Hematopoietic multipotent progenitor cell treated with erythropoietin and hydrocortisone succinate and interleukin-3 and kit ligand, for 17 days (in vitro differentiated cells): ENCODE measurements at places on chromosomes 7 and 10.
A peak's percentile ranks its signal among the peaks of the same experiment; 100 is the strongest.

DNA sequence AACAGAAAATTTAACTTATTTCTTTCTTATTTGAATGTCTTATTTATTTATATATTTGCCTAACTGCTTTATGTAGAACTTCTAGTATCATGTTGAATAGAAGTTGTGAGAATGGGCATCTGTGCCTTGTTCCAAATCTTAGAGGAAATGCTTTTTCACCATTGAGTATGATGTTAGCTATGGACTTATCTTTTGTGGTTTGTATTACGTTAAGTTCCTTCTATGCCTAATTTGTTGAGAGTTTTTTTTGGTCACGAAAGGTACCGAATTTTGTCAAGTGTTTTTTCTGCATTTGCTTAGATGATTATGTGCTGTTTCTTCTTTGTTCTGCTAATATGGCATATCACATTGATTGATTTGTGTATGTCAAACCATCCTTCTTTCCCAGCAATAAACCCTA lies 161.0 kb upstream of the TRIM24 start:
- no peak for DNase-seq

- no peak for DNase-seq
Observed at GRCh38 chr7:155848691-155849669, 36.7 kb upstream of the SHH start.

GRCh38 chr10:86981716-86982115 lies 13.4 kb downstream of the ADIRF start:
- no peak for DNase-seq

DNA sequence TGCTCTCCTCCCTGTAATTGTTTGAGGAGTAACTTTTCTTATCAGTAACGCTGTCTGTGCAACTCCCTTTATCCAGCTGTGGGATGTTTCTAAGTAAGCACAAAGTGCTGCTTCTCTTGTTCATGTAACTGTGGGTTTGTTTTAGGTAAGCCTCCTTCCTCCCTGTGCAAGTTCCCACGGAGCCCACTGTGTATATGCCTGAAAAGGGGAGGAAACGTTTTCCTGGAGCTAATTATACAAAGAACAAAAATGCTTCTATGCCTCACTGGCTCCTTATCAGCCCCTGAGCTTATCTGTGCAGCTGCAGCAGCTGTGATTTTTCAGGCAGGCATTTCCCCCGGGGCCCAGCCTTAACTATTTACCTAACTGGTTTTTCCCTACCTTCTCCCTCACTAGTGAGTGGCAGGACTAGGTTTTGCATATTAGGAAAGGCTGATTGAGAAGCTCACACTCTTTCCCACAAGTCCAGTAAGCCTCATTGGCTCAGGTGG lies 593.4 kb upstream of the GHITM start:
- no peak for DNase-seq

- no peak for DNase-seq
Observed at GRCh38 chr10:48470115-48470892, 134.6 kb downstream of the ARHGAP22 start.

- no peak for DNase-seq
Observed at GRCh38 chr10:47404446-47404845, 20.4 kb upstream of the ZNF488 start.

DNA sequence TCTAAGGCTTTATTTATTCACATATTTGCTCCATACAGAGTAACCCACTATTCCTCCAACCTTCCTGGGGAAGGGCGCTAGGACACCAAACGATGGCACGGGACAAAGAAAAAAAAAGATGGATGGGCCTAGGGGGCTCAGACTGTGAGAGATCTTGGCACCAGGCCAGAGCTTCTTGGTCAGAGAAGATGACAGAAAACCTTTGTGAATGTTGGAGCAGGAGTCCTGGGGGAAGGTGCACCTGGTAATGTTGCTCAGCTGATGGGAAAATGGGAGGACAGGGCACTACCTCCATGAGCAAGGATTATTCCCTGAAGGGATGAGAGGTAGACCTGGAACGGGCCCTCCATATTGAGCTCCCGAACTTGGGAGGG lies 1.4 kb upstream of the SH3PXD2A start:
- DNase-seq = no peak

GRCh38 chr10:23525406-23525805 lies 86.5 kb downstream of the OTUD1 start:
- DNase-seq = peak; percentile 13

DNA sequence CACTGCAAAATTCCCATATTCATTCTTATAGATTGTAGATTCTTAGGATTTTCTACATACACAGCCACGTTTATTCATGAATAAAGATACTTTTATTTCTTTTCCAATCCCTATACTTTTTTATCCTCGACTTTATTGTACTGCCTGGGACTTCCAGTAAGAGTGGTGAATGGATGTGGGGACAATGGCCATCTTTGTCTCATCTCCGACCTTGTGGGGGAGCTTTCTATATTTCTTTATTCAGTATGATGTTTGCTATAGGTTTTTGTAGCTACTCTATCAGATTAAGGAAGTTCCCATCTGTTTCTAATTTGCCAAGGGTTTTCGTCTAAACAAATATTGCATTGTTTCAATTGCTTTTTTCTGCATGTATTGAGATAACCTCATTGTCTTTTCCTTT lies 184.3 kb downstream of the FOXP2 start:
- no peak for DNase-seq

DNA sequence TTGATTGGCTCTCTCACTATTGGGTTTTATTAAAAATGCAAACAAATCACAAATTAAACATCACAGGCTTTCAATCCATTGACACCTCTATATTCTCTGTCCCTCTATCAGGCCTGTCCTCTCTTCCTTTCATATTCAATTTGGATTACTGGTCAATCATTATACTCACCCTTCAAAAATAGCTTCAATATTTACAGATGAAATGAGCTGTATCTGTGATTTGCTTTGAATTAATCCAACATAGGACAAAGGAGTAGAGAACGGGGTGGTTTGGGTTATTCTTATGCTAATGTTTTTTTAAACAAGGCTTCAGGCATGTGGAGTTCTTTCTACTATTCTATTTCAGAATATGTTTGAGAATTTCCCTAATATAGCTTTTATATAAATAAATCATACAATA lies 2.3 kb downstream of the TAS2R39 start:
- no peak for DNase-seq

GRCh38 chr7:131504157-131504899 lies 52.1 kb downstream of the PODXL start:
- no peak for DNase-seq

DNA sequence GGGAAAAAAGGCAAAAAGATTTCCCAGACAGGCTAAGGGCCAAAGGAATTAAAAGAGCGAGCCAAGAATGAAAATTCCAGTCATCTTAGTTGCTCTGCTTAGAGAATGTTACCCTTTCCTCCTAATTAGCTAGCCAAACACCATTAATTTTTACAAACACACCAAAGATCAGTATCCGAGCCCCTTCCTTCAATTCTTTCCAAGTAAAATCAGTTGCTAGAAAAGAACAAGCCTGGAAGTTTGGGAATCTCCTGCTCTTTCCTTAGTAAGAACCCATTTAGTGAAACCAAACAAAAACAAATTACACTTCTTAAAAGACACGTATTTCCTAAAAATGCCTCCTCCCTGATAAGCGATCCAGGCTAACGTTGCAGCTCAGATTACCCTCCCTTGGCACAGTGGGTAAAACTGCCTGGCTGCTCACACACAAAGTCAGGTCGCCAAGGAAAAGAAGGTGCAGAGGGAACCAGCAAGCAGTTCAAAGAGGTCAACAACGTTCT lies 57.1 kb upstream of the ABLIM1 start:
- no peak for DNase-seq

DNA sequence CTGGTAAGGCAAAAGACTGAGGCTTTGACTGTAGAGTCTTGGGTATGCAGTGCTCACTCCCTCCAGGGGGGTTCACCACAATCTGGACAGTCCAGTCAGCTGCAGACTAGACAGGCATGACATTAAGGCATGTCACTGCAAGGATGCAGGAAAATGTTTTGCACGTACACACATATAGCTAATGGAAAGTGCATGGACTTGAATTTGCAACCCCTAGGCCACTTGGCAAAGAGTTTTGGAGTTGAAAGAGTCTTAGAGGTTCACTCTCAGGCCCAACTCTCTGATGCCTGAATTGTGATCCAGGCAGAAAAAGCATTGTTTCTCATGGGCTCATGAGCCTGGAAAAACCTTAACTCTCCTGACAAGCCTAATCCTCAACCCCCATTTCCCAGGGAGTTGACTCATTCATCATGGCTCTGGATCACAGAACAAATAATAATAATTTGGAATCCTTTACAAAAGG lies 51.9 kb downstream of the LAMB4 start:
- DNase-seq = no peak

DNA sequence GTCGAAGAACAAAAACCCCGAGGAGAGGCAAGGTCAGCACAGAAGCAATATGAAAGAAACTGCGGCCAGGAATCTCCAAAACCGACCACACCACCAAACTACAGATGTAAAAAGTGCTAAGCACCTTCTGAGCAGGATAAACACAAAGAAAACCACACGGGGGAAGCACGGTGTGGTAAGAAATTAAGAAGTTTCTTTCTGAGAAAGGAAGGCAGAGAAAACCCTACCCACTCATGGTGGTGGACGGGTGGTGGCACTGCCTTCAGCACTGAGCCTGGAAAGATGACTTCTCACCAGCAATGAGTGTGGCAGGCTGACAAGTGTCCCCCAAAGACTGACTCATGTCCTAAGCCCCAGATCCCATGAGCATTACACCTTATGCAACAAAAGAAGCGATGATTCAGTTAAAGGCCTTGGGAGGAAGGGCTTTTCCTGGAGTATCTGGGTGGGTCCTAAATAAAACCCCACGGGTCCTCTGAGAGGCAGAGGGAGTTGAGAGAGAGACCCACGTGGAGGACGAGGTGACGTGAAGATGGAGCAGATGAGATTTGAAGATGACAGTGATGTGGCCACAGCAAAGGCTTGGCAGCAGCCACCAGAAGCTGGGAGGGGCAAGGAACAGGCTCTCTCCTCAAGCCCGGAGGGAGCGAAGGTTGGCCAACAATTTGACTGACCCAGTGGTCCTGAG lies 124.9 kb downstream of the DLG5 start:
- DNase-seq = no peak

- DNase-seq = no peak
Observed at GRCh38 chr10:30607814-30608213, 21.7 kb downstream of the LYZL2 start.

- no peak for DNase-seq
Observed at GRCh38 chr10:12419262-12419847, 70.0 kb downstream of the CAMK1D start.

GRCh38 chr7:7183061-7183837 lies 905 bp downstream of the C1GALT1 start:
- DNase-seq = peak; percentile 53

GRCh38 chr7:12391922-12392615 lies 11.6 kb downstream of the VWDE start:
- no peak for DNase-seq

- DNase-seq = no peak
Observed at GRCh38 chr10:118763202-118763988, 8.6 kb upstream of the CACUL1 start.

GRCh38 chr7:144255471-144255897 lies 9.1 kb downstream of the OR2A7 start:
- DNase-seq = no peak

DNA sequence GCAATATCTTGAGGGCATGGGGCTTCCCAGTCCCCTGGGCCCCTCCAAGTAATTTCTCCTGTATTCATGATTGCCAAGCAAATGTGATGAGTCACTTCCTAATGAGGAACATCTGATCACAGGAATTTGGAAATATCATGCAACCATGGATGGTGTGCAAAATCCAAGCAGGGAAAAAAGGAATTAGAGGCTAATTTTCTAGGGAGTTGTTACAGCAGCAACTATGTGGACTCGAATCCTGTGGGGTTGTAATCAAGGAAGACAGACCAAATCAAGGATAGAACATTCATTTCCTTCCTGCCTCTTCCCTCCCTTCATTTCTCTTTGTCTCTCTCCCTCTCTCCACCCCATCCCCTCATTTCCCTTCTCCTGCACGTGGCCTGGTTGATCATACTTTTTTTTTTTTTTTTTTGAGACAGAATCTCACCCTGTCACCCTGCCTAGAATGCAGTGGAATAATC lies 23.9 kb upstream of the AGFG2 start:
- no peak for DNase-seq

GRCh38 chr7:82678716-82679115 lies 235.1 kb upstream of the CACNA2D1 start:
- no peak for DNase-seq

GRCh38 chr7:1130021-1130990 lies 29.7 kb downstream of the ZFAND2A start:
- DNase-seq = no peak

- no peak for DNase-seq
Observed at GRCh38 chr7:102412548-102412947, 16.4 kb downstream of the PRKRIP1 start.

DNA sequence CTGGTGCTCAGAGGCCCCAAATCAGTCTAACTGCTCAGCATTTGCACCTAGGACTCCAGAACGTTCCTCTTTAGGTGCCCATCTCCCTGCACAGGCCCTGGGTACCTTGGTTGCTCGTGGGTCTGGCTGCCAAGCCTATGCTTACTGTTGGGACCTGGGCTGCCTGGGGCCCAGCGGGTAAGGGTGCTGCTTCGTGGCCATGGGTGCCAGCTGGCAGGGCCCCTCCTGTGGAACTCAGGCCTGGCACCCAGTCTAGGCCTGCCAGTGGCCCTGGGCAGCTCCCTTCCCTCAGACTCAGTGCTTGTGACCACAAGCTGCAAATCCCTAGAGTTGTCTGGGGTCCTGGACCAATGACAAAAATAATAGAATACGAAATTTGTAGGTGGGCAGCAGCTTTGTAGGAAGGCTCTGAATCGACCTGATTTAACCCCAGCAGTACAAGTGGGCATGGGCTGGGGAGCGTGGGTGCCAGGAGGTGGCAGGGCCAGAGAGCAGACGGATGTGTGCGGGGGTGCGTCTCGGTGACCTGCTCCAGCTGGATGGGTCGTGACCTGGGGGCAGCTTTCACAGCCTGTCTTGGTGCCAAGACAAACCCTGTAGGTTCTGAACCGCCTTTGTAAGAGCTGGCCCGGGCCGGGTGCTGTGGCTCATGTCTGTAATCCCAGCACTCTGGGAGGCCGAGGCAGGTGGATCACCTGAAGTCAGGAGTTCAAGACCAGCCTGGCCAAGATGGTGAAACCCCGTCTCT lies 69.7 kb downstream of the MKI67 start:
- no peak for DNase-seq

- DNase-seq = no peak
Observed at GRCh38 chr10:6494936-6495592, 85.0 kb downstream of the PRKCQ start.

DNA sequence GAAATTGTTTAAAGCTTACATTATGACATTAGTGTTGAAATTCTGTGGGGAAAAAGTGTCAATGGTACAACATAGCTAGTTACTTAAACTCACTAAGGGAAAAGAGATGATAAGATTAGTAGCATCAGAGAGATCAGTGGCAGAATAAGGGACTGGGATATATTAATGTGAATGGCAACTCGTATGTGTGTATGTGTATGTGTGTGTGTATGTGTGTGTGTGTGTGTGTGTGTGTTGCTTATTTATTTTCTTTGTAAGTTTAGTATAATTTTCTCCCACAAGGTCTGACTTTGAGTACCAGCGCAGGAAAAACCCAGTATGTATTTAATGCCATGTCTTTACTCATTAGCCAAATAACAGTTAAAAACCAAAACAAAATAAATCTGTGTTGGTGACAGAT lies 256.1 kb downstream of the ARHGAP21 start:
- no peak for DNase-seq

GRCh38 chr7:107564553-107565298 lies 955 bp downstream of the DUS4L start:
- no peak for DNase-seq
